ENCODE measurements at places on chromosomes 7 and 10.

GRCh38 chr10:60182691-60183090 lies 207.0 kb downstream of the ANK3 start:
- no peaks in the 10 kb centered on the region for H3K27me3 ChIP-seq
- no peak overlapping the region for H3K4me3 ChIP-seq
- no peak overlapping the region for H3K27ac ChIP-seq
- H3K36me3 ChIP-seq: no peaks in the 10 kb centered on the region
- peaks cover 21% of the 10 kb centered on the region for H3K4me1 ChIP-seq

DNA sequence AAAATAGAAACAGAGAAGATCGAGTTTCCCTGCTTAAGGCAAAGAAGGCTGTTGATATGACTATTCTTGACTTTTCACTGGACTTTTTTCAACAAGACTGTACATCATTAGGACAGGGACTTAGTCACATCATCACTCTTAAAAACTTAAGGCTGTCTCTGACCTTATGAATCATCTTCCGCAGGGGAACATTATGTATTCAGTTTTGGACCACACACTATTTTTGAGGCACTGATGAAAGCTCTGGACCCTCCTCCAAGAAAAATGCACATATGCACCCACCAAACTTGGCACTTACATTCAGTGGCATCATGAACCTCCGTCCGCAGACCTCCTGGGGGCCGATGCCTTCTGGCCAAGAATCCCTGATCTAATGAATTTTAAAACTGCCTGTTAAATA lies 96.4 kb downstream of the CALD1 start:
- no peaks in the 10 kb centered on the region for H3K4me1 ChIP-seq
- no peaks in the 10 kb centered on the region for H3K27me3 ChIP-seq
- DNase-seq: no peak
- no peaks in the 10 kb centered on the region for H3K36me3 ChIP-seq
- H3K4me3 ChIP-seq: no peak overlapping the region

DNA sequence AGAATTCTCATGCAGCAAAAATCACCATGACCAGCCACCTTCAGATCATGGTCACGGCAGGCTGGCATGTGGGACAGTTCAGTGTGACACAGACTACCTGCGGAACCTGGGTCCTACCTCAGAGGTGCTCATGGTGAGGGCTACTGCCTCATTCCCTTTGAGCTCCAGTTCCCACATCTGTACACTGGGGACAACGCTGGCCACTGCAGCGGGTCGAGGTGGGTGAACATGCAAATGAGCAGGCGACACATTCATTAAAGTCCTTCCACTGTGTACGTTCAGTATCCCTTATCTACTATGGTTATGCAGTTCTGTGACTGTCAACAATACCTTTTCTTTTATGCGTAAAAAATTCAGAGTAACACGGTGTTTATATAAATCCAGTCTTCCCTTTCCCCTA lies 218.7 kb upstream of the AOAH start:
- H3K4me3 ChIP-seq: no peak overlapping the region
- H3K36me3 ChIP-seq: no peaks in the 10 kb centered on the region
- no peak for DNase-seq
- H3K27me3 ChIP-seq: no peaks in the 10 kb centered on the region

- H3K27ac ChIP-seq: no peak overlapping the region
- no peaks in the 10 kb centered on the region for H3K36me3 ChIP-seq
- no peaks in the 10 kb centered on the region for H3K27me3 ChIP-seq
- no peak for DNase-seq
- no peaks in the 10 kb centered on the region for H3K4me1 ChIP-seq
- no peak overlapping the region for H3K4me3 ChIP-seq
Observed at GRCh38 chr7:88312061-88312663, 5.5 kb upstream of the STEAP4 start.

DNA sequence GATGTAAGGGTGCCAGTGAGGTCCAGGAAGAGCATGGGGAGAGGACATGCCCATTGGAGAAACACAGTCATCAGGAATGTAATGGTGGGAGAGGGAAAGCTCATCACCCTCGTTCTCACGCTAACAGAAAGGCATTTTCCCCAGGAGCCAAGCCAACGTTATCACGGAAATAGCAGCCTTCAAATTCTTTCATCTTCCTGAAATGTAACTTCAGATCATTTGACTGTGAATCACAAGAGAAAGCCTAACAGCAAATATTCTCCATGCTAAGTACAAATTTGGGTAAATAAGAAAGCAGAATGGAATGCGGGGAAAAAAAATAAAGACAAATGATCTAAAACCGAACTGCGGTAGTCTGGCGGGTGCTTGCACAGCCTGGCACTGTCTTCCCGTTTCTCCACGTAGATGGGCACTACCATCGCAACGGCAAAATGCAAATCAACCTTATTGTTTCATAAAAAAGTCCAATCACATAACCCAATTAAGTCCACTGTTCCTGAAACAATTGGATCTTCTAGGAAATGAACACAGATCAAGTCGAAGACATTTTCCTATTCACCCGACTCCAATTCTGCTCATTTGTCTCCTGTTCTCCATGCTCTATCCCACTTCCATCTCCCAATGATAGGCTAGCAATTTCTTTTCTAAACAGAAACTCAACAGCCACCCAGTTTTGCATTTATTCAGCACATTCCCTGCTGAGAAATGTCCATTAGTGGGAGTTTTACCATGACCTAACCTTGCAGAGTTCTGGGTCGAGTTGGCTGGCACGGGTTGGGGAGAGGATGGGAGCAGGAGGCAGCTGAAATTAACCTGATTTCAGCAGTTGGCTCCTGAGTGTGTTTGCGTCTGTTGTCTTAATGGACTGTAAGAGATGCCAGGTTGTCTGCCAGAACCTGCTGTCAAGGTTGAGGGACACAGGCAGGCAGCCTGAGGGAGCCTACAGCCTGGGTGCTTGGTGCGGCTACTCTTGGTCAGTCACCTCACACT lies 74.6 kb upstream of the FRMD4A start:
- no peak for DNase-seq

DNA sequence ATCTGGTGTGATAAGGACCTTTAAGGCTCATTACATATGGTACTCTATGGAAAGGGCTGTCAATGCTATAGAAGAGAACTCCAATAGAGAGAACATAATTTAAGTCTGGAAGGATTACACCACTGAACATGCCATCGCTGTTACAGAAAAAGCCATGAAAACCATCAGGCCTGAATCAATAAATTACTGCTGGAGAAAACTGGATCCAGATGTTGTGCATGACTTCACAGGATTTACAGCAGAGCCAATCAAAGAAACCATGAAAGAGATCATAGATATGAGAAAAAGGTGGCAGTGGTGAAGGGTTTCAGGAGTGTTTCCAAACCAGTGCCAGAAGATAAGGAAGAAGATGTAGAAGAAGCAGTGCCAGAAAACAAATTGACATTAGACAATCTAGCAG lies 18.9 kb upstream of the GPR22 start:
- no peak for DNase-seq
- H3K36me3 ChIP-seq: no peaks in the 10 kb centered on the region
- H3K27me3 ChIP-seq: no peaks in the 10 kb centered on the region
- no peak overlapping the region for H3K27ac ChIP-seq
- H3K4me1 ChIP-seq: no peaks in the 10 kb centered on the region

GRCh38 chr7:27186668-27187474 lies 1.8 kb upstream of the HOXA11 start:
- no peak for DNase-seq
- H3K4me1 ChIP-seq: no peaks in the 10 kb centered on the region
- H3K4me3 ChIP-seq: no peak overlapping the region
- H3K27ac ChIP-seq: no peak overlapping the region
- no peaks in the 10 kb centered on the region for H3K36me3 ChIP-seq

DNA sequence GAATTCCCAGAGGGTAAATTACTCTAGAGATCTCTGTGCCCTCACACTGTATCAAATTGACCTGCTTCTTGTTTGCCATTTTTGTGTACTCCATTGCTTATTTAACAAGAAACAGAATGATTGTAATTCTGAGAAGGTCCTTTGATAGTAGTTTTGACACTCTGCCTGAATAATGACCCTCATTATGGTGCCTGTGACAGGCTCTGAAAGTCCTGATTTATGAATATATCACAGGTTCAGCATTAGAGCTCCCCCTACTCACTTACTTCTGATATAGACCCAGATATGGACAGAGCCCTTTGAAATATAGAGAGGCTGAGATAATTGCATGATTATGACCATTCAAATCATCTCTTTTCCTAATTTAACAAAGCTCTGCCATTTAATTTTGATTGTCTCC lies 465.2 kb downstream of the MDFIC start:
- H3K4me3 ChIP-seq: no peak overlapping the region
- no peaks in the 10 kb centered on the region for H3K4me1 ChIP-seq
- no peak for DNase-seq
- no peak overlapping the region for H3K27ac ChIP-seq
- no peaks in the 10 kb centered on the region for H3K27me3 ChIP-seq

- no peaks in the 10 kb centered on the region for H3K4me1 ChIP-seq
- no peaks in the 10 kb centered on the region for H3K27me3 ChIP-seq
- H3K36me3 ChIP-seq: no peaks in the 10 kb centered on the region
- no peak overlapping the region for H3K27ac ChIP-seq
- no peak overlapping the region for H3K4me3 ChIP-seq
- no peak for DNase-seq
Observed at GRCh38 chr10:87661861-87662785, 2.4 kb downstream of the PAPSS2 start.

DNA sequence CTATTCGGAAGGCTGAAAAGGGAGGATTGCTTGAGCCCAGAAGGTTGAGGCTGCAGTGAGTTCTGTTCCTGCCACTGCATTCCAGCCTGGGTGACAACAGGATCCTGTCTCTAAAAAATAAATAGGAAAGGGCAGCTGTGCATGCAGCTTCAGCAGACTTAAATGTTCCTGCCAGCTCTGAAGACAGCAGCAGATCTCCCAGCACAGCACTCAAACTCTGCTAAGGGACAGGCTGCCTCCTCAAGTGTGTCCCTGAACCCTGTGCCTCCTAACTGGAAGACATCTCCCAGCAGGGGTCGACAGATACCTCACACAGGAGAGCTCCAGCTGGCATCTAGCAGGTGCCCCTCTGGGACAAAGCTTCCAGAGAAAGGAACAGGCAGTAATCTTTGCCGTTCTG lies 117.9 kb downstream of the CXCL12 start:
- H3K27me3 ChIP-seq: no peaks in the 10 kb centered on the region
- H3K36me3 ChIP-seq: no peaks in the 10 kb centered on the region
- DNase-seq: no peak

- no peak overlapping the region for H3K27ac ChIP-seq
- no peak for DNase-seq
- no peaks in the 10 kb centered on the region for H3K4me1 ChIP-seq
- no peaks in the 10 kb centered on the region for H3K27me3 ChIP-seq
- H3K4me3 ChIP-seq: no peak overlapping the region
- H3K36me3 ChIP-seq: no peaks in the 10 kb centered on the region
Observed at GRCh38 chr7:152914014-152914844, 154.7 kb downstream of the ACTR3B start.

DNA sequence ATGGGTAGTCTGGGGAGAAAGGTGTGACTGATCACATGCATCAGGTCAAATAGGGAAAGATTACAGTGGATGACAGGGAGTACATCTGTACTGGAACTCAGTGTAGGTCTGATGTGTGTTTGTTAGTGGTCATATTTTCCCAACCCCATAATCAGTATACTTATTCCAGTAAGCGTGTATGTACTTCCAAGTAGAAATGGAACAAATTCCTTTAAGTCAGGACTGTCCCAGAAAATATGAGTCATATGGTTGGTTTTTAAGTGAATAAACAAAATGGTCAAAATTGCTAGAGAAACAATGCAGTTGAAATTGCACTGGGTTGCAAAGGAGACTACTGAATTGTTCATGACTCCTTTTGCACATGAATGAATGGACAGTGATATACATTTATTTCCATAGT lies 118.8 kb upstream of the MYO3A start:
- no peaks in the 10 kb centered on the region for H3K36me3 ChIP-seq
- H3K27ac ChIP-seq: no peak overlapping the region
- DNase-seq: no peak

DNA sequence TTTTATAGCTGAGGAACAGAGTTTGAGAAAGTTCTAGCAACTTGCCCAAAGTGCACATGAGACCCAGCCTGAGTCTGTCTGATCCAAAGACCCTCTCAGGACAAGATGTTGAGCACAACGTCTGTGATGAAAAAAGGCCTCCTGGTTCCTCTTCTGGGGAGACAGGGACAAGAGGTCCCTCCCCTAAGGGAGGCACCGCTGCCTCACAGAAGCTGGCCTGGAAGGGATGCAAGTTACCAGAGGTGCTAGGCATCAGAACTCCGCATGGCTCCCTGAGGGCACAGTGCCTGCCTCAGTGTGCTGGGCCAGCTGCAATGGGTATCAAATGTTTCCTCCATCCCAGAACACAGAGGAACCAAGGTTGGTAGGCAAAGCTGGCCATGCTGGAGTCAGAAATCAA lies 302.4 kb downstream of the GRID1 start:
- peaks cover 2% of the 10 kb centered on the region for H3K4me1 ChIP-seq
- no peaks in the 10 kb centered on the region for H3K27me3 ChIP-seq
- no peak for DNase-seq
- no peaks in the 10 kb centered on the region for H3K36me3 ChIP-seq
- no peak overlapping the region for H3K27ac ChIP-seq

GRCh38 chr7:88269586-88269985 lies 37.1 kb downstream of the STEAP4 start:
- DNase-seq: no peak
- no peak overlapping the region for H3K27ac ChIP-seq
- H3K4me1 ChIP-seq: no peaks in the 10 kb centered on the region
- no peaks in the 10 kb centered on the region for H3K27me3 ChIP-seq
- H3K4me3 ChIP-seq: no peak overlapping the region

- H3K27ac ChIP-seq: no peak overlapping the region
- H3K4me3 ChIP-seq: no peak overlapping the region
- DNase-seq: no peak
- no peaks in the 10 kb centered on the region for H3K27me3 ChIP-seq
- H3K4me1 ChIP-seq: peaks cover 9% of the 10 kb centered on the region
- no peaks in the 10 kb centered on the region for H3K36me3 ChIP-seq
Observed at GRCh38 chr10:61541960-61542359, 88.8 kb upstream of the TMEM26 start.

DNA sequence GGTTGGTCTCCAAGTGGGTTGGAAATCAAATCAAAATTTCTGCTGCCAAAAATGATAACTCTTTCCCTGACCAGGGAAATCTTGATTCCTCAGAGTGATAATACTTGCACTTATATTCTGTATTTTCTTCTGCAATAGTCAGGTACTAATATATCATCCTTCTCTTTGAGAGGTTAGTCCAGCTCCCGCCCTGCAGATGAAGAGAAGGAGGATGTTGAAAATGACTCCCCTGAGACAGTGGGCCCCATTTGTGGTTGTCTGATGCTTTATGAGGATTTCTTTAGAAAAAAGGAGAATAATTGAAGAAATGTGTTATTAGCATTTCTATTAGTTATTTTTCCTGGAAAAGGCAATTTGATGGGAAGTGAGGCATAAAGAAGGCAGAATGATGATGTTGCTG lies 213.0 kb downstream of the SEC23IP start:
- peak overlapping the region; percentile 52 for H3K4me3 ChIP-seq
- no peaks in the 10 kb centered on the region for H3K27me3 ChIP-seq
- no peaks in the 10 kb centered on the region for H3K36me3 ChIP-seq
- peaks cover 51% of the 10 kb centered on the region for H3K4me1 ChIP-seq
- DNase-seq: peak; percentile 89

GRCh38 chr10:29522061-29522855 lies 112.5 kb downstream of the SVIL start:
- H3K4me1 ChIP-seq: no peaks in the 10 kb centered on the region
- no peak overlapping the region for H3K4me3 ChIP-seq
- H3K36me3 ChIP-seq: no peaks in the 10 kb centered on the region
- no peak overlapping the region for H3K27ac ChIP-seq
- no peaks in the 10 kb centered on the region for H3K27me3 ChIP-seq
